ENCODE measurements at places on chromosomes 11 and 22.

DNA sequence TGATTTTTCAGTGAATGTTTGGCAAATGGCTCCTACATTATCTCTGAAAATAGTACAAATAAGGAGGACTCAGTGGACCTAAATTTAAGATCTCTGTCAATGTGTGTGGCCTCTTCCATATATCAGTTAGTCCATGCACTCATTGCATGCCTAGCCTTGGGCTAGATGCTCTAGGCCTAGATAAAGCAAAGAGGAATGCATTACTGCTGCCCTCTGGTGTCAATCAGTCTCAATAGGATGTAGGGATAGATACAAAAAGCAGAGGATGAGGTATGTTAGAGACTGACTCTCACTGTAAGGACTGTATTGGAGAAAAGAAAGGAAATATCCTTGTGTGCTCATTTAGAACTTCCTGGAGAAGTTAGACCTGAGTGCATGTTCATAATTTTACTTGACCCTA is 42.0 kb downstream of the MS4A2 start:
- DNase-seq = peak; percentile 37

DNA sequence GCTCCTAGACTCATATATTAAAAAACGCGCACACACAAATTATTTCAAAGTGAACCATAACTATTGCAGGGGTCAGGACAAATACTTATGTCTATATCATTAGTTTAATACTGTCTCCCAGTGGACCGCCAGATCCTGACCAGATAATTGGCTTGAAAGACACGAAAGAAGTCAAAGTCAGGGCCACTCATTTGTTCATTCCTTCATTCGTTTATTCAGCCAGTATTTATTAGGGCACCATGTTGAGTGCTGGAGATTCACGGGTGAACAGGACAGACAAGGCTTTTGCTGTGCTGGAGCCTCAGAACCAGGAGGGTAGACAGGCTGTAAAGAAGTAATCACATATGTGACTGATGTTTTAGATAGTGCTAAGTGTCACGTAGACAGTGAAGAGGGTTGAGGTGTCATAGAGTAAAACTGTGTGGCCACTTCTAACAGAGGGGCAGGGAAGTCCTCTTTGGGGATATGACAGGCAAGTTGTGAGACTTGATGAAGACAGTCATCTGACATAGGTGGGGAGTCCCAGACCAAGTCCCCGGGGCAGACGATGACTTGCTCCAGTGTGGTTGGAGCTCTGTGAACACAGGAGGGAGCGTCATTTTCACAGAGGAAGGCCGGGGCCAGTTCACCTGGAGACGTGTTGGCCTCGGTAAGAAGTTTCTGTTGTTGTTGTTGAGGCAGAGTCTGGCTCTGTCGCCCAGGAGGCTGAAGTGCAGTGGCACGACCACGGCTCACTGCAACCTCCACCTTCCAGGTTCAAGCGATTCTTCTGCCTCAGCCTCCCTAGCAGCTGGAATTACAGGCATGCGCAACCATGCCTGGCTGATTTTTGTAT is 25.9 kb downstream of the RBX1 start:
- DNase-seq = no peak

GRCh38 chr22:27149921-27150543 is 492.6 kb downstream of the MIAT start:
- DNase-seq = no peak

- no peak for DNase-seq
These were observed 27.7 kb upstream of the ETS1 start for GRCh38 chr11:128615076-128615475.

DNA sequence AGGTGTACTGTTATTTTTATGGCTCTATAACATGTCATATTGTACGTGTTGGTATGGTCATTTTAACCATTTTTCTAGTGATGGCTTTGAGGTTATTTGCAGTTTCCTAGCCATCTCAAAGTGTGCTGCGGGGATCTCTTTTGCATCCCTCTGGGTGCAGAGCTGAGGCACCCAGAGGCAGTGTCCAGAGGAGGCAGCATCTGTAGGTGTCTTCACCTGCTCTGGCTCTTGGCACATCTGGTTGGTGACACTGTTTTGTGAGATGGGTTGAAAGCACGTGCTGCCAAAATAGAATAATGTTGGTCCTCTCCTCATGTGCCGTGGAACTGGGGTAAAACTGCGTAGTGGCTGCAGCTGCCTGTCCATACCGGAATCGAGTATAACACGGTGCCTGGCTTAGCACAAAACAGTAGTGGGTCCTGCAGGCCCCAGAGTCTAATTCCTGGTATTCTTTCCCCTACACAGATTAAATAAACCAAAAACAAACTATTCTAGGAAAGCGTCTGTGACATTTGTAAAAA is 12.9 kb downstream of the NEAT1 start:
- DNase-seq = no peak

DNA sequence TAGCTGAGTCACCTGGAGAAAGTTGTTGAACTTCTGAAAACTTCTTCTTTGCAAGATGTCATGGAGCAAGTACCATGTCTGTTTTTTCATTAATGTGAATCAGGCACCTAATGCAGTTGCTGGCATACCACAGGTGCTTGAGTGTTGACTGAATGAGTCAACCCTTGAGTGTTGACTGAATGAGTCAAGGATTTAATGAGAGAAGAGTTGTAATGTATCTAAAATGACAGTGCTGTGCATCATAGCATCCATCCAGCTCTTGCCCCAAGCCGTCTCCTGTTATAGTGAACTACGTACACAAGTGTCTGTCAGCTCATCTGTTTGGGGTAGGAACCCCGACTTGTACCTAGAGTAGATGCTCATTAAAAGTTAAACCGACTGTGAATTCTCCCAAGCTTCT is 93.1 kb downstream of the CWC15 start:
- DNase-seq = no peak

DNA sequence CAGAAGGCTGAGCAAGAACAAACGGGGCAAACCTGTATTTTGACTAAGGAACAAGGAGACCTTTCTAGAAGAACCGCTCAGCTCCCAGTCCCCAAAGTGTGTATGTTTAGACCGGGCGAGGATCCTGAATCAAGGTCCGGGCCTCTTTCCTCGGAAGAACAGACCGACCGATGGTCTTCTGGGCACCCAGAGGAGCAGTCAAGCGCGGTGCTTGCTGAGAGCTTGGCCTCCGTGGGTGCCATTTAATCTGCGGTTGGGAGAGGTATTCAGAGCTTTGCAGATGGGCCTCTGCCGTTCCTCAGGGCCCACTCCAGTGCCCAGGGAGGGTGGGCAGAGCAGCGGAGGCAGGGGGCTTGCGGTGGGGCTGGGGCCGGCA is 26.5 kb upstream of the ATXN10 start:
- DNase-seq = no peak

GRCh38 chr22:36918586-36919284 is 5.3 kb downstream of the CSF2RB start:
- DNase-seq = no peak

- DNase-seq = no peak
These were observed 23.2 kb downstream of the ISX start for GRCh38 chr22:35089139-35089538.

DNA sequence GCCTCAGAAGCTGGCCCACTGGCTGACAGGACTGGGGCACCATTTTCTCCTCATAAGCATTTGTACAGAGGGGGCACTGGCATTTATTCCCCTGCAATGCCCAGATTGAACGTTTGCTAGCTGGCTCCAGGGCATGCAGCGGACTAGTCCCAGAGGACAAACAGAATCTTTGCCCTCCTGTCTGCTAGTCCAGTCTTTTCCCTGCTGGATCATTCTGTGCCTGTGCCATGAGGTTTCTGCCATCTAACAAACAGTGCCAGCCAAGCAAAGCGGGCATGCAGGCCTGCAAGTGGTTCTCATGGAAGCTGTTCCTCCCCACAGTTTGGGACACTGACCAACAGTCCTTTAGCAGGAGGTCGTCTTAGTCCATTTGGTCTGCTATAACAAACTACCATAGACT is 53.4 kb downstream of the KCNJ1 start:
- no peak for DNase-seq

- no peak for DNase-seq
These were observed 59.9 kb upstream of the RCN1 start for GRCh38 chr11:32030875-32031503.

GRCh38 chr11:68223275-68223674 is 10.2 kb upstream of the KMT5B start:
- no peak for DNase-seq

DNA sequence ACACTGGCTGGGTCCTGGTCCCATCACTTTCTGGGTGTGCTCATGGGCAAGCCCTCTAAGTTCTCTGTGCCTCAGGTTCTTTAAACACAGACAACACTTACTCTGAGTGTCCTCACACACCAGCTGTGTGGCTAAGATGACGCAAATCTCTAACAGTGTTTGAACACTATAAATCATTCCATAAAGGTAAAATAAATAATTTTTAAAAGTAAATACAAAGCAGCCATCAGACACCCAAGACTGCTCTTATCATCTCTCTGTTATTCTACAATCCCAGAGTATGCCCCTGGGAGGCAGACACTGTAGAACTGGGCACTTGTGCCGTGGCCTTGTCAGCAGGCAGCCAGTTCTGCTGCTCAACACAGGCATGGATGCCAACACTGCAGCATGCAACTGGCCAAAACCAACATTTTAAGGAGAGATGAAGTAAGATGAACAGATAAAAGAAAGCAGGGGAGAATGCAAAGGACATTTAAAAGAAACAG is 56.8 kb downstream of the RPL27A start:
- DNase-seq = no peak

DNA sequence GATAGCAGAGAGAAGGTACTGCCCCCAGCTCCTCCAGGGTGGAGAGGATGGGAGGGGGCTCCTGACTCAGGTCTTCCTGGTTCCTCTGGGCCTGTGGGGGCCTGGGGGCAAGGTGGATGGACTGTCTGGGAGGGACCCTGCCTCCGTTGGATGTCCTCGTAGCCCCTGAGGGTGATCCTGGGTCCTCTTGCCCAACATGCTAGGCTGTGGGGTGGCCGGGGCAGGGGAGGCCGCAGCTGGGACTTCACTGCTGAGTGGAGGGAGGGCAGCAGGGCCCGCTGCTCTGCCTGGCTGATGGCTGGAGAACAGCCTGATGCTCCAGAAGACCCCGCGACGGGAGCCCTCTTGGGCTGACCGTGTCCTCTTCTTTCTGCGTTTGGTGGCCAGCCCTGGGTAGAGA is 13.4 kb downstream of the FRMD8 start:
- DNase-seq = no peak

GRCh38 chr11:86047275-86047991 is 21.5 kb downstream of the PICALM start:
- no peak for DNase-seq

- no peak for DNase-seq
These were observed 7.6 kb downstream of the LRRC51 start for GRCh38 chr11:72088076-72088808.

DNA sequence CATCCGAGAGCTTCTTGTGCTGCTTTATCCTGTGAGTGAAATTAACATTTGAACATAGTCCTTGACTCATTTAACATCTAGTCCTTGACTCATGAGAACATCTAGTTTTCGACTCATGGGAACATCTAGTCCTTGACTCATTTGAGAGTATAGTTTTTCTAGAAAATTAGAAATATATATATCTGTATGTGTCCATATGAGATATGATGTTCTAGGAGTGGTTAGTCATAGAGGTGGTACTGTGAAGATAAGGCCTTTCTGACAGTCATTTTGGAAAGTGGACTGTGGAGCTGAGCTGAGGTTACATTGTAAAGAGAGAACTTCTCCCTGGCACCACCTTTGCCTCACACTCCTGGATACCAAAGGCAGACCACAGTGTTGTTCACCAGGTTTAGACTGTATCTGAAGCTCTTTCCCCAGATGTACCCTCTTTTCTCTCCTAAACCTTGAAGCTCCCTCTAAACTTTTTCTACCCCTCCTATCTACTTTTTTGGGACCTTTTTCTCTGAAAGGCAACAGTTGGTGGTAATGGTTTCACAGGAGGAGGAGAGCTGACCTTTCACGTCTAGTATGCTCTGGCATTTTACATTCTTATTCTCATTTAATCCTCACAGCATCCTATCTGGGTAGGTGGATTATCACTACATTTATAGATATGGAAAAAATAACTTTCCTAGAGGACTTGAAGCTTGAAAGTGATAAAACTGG is 67.2 kb downstream of the PPP2R1B start:
- no peak for DNase-seq

DNA sequence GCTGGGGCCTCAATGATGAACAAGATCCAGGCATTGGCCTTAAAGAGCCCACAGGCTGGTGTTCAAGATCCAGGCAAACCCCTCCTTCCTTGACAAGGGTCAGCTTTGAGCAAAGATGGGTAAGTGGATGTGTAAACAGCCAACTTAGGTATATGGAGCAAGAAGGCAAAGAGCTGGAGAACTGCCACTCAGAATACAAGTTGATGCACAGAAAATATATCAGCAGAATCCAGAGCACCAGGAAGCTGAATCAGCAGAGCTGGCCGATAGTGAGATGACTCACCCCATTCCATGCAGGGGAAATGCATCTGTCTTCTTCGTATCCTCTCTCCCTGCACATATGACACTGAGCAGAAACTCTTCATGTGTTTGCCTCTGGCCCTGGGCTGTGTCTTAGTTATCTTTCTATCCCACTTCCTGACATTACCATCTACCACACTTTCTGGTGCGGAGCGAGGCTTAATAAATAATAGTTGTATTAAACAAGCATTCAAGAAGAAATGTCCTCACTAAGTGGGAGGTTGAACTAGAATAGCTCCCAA is 57.8 kb downstream of the ENDOD1 start:
- DNase-seq = no peak

DNA sequence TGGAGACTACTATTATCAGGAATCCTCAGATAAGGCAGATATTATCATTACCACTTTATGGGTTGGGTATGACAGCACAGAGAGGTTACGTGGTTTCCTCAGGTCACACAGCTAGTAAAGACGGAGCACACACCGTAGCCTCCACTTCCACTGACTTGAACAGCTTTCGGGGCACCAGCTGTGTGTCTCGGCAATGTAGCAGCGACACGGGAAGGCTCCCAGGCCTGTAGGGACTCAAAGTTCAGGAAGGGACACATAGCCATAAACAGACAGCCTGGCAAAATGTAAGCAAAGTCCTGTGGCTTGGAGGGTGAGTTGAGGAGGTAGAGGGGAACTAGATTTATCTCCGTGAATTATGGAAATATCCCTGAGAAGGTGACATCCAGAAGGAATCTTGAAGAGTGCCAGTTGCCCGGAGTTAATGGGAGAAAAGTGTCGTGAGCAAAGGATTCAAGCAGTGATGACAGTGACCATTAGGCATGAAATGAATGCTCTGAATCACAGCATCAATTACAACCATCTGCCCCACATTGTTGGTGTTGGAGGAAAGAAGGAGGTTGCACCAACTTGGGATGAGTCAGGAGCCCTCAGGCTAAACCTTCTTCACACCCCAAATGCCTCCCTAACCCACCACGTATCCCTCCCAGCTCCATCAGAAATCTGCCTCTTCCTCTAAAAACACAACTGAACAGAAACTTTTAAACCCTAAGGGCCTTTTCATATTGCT is 106.7 kb upstream of the ASPHD2 start:
- no peak for DNase-seq

GRCh38 chr22:39432361-39432811 is 24.4 kb upstream of the MGAT3 start:
- DNase-seq = no peak

GRCh38 chr11:134063991-134064747 is 4.7 kb upstream of the JAM3 start:
- no peak for DNase-seq

GRCh38 chr11:725624-726202 is 19.7 kb downstream of the EPS8L2 start:
- DNase-seq = peak; percentile 40

Measured in B cell (primary cell).